H9 (cell line): ENCODE measurements at places on chromosomes 12 and 14.

GRCh38 chr14:50961605-50962221 is 17.4 kb upstream of the PYGL start:
- DNase-seq: no peak

GRCh38 chr14:22980672-22981089 is 1.7 kb downstream of the AJUBA start:
- DNase-seq: peak; percentile 60

DNA sequence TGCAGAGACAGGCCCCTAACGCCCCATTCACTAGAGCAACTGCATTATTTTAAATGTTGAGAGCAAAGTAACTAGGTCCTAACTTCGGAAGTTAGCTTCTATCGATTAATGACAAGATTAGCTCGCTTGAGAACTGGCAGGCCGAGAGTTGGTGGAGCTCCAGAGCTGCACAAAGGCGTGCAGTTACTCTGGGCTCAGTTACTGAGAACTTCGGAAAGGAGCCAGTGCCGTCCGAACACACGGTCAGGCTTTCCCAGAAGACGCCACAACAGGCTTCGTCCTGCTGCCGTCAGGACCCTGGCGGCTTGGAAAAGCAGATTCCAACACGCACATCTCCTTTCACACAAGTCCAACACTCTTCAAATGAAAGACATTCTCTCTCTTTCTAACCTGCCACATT is 45.4 kb upstream of the TESC start:
- DNase-seq: no peak

DNA sequence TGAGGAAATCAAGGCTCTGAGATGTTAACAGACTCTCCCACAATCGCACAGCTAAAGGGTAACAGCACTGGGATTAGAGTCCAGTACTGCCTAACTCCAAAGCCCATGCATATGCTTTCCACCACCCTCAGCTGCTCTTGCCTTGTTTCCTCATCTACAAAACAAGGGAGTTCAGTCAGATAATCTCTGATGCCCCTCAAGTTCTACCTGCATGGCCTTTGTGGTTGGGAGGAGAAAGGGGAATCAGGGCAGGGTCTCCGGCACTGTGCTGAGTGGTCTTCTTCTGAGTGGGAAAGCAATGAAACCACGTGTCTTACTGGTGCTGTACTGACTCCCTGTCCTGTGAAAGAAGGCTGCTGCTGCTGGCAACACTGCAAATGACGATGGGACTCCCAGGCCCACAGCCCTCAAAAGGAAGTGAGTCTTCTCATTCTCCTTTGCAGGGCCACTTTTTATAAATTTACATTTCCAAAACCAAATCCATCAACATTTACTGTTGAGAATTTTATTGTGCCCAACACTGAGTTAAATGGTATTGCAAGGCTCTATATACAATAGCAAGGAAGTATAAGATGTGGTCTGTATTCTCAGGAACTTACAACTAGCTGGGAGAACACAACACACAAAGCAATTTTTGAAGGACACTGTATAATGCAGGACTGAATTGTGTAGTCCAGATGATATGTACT is 19.7 kb upstream of the DUSP16 start:
- DNase-seq: no peak

- peak; percentile 24 for DNase-seq
Observed at GRCh38 chr12:4216187-4216927, 57.2 kb upstream of the CCND2 start.

DNA sequence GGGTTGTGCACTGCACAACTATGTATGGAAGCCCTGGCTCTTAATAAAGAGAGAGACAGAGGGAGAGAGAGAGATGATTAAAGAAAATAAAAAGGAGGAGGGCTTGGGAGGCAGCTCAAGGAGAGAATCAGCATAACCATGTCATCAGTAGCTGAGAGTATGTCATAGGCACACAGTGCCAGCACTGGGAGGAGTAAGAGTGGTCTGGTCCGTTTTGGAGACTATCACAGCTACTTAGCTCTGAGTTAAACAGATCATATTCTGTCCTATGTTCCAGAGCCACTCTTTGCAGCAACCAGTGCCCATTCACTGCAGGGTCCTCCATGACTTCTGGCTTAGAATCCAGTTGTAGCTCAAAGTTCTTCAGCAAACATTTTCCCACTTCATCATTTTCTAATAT is 59.0 kb downstream of the GTF2A1 start:
- DNase-seq: no peak

- DNase-seq: no peak
Observed at GRCh38 chr14:54000341-54000811, 43.8 kb upstream of the BMP4 start.

DNA sequence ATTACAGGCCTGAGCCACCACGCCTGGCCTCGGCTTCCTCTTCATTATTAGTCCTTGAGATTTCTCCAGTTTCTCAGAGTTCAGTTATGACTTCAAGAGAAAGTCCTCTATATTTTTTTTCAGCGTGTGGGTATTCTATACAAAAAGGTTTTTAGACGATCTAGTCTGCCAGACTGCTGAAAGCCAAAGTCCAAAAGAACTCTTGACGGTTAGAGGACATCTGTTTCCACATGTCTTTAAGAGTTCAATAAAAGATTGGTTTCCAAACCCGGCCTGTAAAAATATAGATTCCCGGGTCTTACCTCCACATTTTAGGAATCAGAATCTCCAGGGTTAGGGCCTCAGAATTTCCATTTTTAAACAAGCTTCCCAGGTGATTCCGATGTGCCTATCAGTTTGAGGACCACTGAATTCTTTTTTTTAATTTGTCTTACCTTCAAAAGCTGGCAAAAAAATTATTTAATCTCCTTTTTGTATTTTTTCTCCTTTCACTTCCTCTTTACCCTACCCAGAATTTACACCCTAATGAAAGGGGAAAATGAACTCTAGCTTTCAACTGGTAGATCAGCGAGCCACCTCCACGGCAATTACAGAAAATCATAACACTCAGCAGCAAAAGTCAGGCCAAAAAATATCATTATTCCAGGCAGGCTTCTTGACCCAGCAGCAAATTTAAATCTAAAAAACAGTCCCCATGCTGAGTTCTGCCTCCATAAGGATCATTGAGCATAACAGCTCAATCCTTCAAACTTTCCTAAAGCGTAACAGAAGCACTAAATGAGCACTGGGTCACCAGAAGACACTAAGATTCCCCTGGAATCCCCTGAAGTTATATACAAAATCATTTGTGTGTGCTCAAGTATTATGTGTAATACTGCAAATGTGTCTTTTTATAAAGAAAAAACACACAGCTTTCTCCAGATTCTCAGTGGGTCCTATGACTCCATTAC is 8.7 kb downstream of the NT5DC3 start:
- DNase-seq: no peak

DNA sequence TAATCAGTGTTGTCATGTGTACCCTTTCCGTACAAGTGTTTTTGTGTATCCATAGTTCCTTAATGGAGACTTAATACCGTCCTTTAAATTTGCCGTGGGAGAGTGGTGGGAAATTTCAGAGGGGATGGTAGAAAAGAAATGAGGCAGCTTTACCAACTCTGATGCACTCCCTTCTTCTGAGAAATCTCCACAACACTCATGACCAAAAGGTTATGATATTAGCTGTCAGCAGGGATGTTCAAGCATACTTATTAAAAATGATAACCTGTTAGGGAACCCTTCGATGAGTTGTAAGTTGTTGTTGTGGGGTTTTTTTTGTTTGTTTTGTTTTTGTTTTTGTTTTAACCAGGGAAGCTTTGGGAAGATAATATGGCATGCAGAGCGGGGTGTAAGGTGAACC is 12.5 kb downstream of the RAB21 start:
- DNase-seq: no peak

GRCh38 chr12:53746592-53747092 is 5.1 kb downstream of the CISTR start:
- peak; percentile 96 for DNase-seq

- DNase-seq: peak; percentile 51
Observed at GRCh38 chr12:115511986-115512711, 765.3 kb downstream of the MED13L start.

DNA sequence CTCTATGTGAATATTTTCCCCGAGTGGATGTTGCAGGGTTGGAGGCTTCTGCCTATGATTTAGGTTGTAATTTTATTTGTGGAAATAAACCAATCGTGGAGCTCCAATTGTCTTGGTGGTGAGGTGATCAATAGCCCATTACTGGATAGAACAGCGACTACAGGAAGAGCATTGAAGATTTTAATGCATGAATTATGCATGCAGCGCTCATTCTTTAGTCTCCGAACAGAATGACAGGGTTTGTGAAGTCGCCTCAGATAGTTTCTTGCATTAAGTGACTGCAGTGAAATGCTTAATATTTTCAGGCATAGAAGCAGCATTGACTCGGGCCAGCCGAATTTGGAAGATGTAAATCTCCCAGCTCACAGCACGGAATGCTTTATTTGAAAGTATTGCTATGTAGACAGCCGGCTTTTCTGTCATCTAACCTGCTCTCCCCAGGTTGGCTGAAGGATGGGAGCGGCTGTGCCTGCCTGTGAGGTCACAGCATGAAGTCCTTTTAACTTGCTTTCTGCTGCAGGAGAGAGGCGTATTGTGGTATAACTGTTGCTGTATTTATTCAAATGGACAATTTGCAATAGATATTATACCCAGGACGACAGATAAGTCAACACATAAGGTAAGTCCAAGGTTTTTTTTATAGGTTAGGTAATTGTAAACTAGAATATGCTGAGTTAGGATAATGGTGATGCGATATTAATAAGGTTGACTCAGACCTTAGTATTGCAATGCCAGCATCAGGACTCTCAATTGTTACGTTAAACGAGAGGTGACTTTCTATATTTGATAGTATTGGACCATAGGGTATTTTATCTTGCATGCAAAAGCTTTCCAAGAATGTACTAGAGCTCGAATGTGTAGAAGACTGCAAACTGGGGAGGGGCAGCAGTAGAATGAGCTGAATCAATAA is 135.7 kb downstream of the CNTN1 start:
- DNase-seq: no peak

DNA sequence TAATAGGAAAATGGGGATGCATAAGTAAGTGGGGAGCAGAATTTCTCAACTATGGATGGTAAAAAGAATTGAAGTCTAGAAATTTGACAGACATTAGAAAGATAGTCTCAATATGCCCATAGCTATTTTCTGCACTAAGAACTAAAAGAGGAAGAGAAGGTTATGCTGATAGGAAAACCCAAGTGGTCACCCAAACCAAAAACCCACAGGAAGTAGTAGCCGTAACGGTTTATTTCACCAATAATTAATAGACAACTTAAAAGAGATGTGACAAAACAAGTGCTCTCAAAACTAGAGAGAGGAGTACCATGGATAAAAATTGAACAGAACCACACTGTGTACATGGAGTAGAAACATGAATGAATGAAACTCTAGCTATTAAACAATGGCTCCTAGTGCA is 295.4 kb downstream of the FSCB start:
- DNase-seq: no peak

DNA sequence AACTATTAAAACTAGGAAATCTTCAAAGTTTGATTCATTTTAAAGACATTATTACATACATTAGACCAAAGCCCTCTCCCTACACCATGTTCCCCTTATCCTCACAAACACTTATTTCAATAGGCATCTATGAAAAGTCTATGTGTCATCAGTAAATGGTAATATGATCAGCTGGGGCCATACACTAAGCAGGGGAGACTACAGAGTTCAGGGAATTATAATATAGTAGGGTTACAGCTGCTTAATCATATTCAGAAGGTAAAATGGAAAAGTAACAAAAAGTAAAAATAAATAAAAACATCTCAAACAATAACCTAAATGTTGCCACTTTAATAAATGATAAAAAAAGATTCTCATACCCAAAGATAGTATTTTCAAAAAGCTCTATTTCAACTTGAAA is 29.1 kb downstream of the PAWR start:
- no peak for DNase-seq

GRCh38 chr12:45613296-45613695 is 116.2 kb upstream of the ARID2 start:
- DNase-seq: no peak

DNA sequence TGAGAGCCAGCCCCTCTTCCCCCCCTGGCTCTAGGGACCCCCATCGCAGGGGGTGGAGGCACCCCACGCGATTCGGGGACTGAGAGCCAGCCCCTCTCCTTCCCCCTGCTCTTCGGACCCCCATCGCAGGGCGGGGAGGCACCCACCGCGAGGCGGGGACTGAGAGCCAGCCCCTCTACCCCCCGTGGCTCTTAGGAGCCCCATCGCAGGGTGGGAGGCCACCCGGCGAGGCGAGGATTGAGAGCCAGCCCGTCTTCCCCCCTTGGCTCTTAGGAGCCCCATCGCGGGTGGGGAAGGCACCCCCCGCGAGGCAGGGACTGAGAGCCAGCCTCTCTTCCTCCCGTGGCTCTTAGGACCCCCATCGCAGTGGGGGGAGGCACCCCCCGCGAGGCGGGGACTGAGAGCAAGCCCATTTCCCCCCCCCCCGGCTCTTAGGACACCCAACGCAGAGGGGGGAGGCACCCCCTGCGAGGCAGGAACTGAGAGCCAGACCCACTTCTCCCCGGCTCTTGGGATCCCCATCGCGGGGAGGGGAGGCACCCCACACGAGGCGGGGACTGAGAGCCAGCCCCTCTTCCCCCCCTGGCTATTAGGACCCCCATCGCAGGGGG is 45.6 kb downstream of the DDX11 start:
- no peak for DNase-seq

DNA sequence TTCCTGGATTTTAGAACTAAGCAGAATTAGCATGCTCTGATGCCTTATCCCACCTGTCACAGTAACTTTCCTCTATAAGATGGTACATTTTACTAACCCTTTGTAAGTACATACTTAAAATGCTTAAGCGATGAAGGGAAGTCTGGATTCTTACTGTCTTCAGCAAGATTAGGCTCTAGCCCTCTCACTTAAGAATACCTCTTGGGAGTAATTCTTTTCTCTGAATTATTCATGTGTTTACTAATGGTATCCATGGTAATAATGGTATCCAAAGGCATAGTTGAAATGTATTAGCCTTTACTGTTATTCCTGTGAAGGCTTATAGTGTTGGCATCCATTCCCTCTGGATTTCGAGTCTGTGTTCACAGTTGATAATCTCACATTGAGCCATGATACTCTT is 176.9 kb downstream of the MON2 start:
- DNase-seq: no peak

- DNase-seq: no peak
Observed at GRCh38 chr12:110217996-110218674, 62.9 kb upstream of the ATP2A2 start.

- DNase-seq: no peak
Observed at GRCh38 chr12:7099290-7099996, 7.2 kb upstream of the C1R start.

- DNase-seq: no peak
Observed at GRCh38 chr12:132354982-132355680, 25.7 kb upstream of the GALNT9 start.

- DNase-seq: no peak
Observed at GRCh38 chr14:29227631-29228030, 461.0 kb downstream of the FOXG1 start.

- no peak for DNase-seq
Observed at GRCh38 chr14:54116198-54116885, 159.7 kb upstream of the BMP4 start.

GRCh38 chr12:95203487-95204030 is 13.7 kb downstream of the FGD6 start:
- DNase-seq: no peak

GRCh38 chr12:31361730-31362114 is 35.8 kb upstream of the SINHCAF start:
- no peak for DNase-seq
